ENCODE measurements at places on chromosomes 4 and X.

DNA sequence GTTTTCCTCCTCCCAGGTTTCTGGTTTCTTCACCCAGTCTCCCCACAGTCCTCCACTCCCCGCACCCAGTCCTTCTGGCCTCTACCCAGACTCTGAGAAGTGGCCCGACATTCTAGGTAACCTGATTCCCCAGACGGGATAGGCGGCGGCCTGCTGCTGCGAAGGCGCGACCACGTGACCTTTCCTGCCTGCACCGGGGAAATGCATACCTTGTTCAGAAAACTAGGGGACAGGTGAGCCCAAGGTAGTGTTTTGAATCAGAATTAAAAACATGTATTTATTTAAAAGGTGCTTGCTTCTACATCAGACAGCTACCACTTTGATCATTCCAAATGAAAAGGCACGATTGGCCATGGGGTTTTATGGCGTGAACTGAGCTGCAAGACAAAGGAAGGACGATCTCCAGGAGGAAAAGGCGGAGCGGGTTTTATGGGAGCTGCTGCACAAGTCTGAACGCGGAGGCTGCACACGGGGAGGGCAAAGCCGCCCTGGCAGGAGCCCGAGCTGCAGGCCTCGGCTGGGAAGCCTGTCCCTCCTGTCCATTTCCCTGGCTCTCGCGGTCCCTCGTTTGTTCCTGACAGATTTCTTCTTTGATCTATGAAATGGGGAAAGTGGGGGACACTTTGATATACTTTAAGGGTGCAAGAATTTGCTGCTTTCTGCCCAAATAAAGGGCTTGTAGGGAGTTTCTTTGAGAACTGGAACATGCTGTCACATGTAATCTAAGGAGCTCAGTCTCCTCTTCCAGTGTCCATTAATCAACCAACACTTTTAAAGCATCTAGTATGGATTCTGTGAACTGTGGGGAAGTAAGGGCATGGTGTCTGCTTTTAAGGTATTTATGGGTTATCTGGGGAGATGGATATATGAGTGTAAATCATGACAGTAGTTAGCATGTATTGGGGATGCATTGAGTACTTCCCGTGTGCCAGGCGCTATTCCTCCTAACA is 150.9 kb downstream of the SPRY1 start:
- DNase-seq, result no peak

DNA sequence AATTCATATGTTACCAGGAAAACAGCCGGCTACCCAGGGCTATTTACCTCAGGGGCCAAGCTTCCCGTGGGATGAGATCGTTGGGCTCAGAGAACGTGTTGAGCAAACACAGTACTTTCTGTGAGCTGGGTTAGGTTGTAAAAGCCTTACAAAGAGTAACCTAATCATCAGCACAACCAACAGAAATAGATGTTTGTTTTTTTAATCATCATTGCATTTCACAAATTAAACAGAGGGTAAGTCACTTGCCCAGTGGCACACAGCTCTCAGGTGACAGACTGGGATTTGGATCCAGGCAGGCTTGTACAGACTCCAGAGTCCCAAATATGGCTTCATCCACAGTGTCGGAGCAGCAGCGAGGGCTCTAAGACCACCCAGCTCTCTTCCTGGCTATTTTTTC is 20.1 kb downstream of the SPON2 start:
- DNase-seq, result no peak

GRCh38 chrX:20427173-20427770 is 160.6 kb upstream of the RPS6KA3 start:
- DNase-seq, result no peak

GRCh38 chr4:38804654-38805295 is at the start of gene TLR1:
TSS of gene TLR1 (minus strand) at chr4:38804791. CDS start at chr4:38798831, 5,960 bp downstream.
- DNase-seq, result no peak

DNA sequence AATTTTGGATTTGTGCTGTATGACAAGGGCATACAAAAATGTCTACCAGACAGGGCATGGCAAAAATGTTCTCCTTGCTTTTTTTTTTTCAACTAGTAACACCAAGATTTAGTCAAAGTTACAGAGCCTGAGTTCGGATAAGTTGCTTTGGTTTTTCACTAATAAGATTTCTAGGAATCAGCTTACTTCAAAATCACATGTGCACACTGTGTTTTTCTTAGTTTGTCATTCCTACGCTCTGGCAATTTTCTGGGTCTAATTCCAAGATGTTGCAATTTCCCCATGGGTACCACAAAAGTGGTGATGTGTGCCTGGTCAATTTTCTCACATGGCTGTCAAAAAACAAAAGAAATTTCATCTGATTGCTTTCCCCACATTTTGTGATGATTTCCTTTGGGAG is 6.3 kb downstream of the C1QTNF7 start:
- DNase-seq, result no peak

- no peak for DNase-seq
These were observed 74.8 kb downstream of the STARD8 start for GRCh38 chrX:68721991-68722860.

DNA sequence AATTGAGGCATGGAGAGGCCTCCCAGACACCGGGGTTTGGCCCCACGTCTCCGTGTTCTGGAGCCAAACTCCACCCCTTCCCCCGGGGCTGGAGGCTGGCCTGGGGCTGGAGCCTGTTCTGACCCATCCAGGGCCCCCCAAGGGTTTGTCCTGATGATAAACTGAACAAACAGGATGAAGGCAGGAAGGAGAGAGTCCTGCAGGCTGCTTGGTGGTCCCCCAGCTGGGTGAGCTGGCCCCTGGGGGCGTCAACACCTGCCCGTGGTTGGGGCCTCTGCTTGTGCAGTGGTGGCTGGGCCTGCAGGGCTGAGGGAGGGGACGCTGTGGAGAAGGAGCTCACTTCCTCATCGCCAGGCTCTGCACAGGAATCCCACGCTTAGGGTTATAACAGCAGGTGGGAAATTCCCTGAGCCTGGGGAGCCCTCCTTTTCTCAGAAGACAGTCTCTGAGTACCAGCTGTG is 2.3 kb downstream of the SH3TC1 start:
- peak; percentile 85 for DNase-seq

DNA sequence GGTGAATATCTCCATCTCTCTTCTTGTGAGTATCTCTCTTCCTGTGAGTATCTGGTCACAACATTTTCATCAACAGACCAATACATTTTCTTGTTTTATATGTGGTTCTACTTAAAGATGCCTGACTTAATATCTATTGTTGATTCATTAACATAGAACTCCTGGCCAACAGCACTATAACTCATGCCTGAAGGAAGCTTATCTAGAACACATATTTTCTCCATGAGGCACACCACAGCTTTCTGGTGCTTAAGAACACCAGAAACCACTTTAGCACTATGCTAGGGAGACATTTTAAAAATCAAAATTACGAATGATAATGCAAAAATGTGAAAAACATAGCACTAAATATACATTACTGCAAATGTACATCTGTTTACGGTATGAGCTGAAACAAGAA is 190.4 kb downstream of the GABRB1 start:
- DNase-seq, result no peak

Measured in GM13977 (cell line).